NCI-H2107 (cell line): ENCODE measurements at places on chromosomes 11 and 22.

- no peak for DNase-seq
Observed at GRCh38 chr11:73229321-73229895, 11.3 kb downstream of the P2RY2 start.

DNA sequence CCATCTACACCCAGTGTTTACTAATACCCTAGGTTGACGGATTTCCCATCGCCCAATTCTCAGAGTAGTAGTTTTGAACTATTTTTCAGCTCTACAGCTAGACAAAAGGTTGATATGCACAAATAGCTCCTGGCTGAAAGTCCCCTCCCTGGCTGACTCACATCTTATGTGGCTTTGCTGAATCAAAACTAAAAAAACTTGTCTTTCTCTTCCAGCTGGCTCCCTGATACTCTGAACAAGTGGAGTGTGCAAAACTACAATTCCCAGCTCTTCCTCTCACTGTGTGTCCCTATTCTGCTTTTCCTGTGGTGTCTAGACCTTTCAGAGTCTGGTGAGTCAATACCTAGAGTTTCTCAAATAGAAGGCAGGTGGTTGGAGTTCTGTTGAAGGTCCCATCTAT is 12.7 kb upstream of the LARGE1 start:
- DNase-seq, result no peak

DNA sequence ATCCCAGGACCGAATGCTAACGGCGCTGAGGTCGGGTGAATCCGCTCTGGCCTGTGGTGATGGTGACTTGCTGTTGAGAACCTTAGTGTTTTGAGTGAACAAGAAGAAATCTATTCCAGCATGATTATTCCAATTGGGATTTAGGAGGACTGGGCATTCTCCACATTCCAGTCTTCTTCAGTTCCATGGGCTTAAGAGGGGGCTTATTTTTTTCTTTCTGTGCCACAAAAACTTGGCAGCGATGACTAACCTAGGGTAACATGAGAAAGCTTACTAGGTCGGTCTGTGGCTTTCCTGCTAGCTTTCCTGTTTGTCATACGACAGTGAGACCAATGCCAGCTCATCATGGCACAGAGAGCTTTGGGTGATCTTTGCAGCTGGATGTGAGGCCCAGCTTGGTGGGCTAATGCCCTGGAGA is 62.9 kb upstream of the ATXN10 start:
- no peak for DNase-seq

DNA sequence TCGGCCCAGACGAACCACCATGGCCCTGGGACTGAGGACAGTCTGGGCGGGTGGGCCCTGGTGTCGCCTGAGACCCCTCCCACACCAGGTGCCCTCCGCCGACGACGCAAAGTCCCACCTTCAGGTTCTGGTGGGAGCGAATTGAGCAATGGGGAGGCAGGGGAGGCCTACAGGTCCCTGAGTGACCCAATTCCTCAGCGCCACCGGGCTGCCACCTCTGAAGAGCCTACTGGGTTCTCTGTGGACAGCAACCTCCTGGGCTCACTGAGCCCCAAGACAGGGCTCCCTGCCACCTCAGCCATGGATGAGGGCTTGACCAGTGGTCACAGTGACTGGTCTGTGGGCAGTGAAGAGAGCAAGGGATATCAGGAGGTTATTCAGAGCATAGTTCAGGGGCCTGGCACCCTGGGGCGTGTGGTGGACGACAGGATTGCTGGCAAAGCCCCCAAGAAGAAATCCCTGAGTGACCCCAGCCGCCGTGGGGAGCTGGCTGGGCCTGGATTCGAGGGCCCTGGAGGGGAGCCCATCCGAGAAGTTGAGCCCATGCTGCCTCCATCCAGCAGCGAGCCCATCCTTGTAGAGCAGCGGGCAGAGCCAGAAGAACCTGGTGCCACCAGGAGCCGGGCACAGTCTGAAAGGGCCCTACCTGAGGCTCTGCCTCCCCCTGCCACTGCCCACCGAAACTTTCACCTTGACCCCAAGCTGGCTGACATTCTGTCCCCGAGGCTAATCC is 2.8 kb downstream of the ARHGEF17 start:
- DNase-seq, result no peak

GRCh38 chr11:34650528-34650927 is 29.6 kb downstream of the EHF start:
- DNase-seq, result no peak

DNA sequence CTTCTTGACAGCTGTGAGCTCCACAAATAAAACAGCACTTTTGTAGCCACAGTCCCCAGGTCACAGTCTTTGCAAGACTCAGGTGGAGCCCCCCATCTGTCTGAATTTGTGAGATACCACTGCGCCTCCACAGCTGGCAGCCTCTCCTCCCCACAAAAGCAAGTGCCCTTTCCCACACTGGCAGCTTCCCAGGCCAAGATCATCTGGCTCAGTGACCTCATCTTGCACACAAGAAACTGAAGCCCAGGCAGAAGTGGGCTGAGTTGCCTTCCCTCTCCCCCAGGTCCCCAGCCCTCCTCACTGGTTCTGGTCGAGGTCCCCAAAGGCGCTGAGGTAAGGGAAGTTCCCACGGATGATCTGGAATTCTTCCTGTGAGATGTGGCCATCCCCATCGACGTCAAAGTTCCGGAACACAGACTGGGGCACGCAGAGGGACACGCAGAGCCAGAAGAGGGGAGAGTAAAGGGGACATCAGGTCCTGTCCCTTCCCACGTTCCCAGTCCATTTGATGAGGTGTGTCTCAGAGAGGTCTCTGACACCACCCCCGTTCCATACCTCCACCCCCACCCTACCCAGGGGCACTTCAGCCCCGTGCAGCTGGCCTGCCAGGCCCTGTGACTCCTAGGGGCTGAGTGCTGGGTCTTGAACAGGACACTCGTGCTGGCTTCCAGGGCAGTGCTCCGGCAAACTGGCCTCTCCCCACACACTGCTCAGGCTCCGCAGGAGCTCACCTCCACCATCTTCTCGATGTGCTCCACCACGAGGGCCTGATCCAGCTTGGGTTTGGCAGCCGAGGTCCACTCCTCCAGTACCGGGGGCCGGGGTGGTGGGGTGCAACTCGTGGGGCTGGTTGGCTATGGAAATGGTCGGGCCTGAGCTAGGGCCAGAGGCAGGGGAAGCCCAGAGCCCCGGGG is 8.9 kb downstream of the RASGRP2 start:
- DNase-seq, result no peak

- peak; percentile 63 for DNase-seq
Observed at GRCh38 chr11:8168485-8169257, at the start of gene RIC3. TSS of gene RIC3 (minus strand) at chr11:8169025. CDS start at chr11:8168989, 36 bp downstream.

DNA sequence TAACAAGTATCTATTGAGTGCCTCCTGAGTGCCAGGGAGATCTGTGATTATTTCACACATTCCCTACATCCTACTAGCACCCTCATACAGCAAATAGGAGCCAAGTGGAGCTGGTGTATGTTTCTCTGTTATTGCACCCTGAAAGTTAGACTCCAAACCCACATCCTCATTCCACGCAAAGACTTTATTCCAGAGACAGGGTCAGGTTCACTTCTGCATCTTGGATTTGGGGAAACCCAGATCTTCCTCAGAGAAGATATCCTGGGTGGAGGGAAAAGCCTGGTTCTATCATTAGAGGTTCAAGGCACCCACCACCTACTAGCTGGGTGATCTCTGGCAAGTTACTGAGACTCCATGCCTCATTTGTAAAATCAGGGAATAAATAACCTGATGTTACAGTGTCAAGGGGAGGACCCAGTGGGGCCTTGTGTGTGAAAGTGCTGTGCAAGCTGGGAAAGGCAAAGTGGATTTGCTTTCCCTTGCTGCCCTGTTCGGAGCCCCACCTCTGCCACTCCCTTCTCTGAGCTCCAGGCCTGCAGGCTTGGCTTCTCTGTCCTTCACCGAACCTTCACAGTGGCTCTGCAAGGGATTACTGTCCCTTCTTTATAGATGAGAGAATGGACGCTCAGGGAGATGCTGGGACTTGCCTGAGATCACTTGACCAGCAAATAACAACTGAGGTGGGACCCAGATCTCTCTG is 991 bp upstream of the SLCO2B1 start:
- DNase-seq, result no peak

- no peak for DNase-seq
Observed at GRCh38 chr11:118651820-118652219, 27.6 kb downstream of the TREH start.

DNA sequence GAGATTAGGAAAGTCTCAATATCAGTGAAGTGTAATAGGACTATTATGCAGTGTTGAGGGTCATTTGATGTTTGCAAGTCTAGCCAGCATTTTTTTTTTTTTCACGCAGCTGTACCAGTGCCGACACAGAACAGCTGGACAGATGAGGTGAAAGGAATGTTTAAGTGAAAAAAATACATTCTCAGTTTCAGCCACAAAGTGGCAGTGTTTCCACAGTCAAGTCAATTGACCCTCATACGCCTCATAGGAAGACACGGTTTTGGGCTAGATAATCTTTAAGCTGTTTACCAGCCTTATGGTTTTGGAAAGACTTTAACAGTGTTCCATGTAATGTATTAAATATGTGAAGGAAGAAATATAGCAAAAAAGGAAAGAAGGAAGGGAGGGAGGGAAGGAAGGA is 349.9 kb upstream of the ANO3 start:
- no peak for DNase-seq

DNA sequence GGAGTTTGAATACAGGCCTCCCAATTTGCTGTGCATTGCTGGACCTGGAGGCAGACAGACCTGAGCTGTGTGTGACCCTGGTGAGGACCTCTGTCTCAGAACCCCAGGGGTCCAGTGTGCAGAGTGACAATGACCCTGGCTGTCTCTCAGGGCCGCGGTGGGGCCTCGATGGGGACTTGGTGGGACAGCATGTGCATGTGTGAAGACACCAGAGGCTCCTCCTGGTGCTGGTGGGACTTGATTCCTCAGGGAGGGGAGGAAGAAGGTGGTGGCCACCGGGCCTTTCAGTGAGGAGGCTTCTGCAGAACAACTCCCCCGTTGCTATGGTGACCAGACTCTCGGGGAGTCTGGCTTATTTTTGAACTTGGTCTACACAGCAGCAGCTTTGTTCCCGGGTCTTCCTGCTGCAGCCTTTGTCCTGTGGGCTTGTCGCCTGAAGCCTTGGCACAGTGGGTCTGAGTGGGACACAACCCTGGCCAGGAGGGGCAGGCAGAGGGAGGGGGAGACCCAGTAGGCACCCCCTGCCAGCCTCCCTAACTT is 35.3 kb downstream of the MCM5 start:
- no peak for DNase-seq

- no peak for DNase-seq
Observed at GRCh38 chr22:25221790-25222189, 2.4 kb downstream of the CRYBB2 start.
